Activated naive CD4-positive, alpha-beta T cell treated with Interleukin-2 at 50 U/mL for 16 hours (primary cell): ENCODE measurements at places on chromosomes 11 and 22.

GRCh38 chr11:76735841-76736240 is 47.3 kb upstream of the TSKU start:
- DNase-seq: no peak

GRCh38 chr11:77384571-77384970 is 83.1 kb upstream of the GDPD4 start:
- no peak for DNase-seq

GRCh38 chr11:8586805-8587204 is 7.2 kb downstream of the STK33 start:
- DNase-seq: no peak

DNA sequence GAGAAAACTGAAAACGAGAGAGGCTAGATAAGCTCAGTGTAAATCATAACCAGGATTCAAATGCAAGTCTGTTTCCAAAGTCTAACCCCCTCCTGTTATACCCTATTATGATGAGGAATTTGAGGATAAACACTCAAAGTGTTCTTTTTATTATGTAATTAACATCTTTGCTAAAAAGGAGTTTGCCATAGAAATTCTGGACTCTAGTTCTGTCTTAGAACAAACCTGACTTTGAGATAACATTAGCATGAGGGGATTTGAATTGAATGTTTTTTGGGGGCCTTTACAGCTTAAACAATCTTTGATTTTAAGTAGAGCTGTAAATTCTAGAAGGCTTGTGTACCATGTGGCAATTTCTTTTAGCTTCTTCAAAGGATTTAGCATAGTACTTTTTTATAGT is 9.5 kb downstream of the C11orf54 start:
- DNase-seq: no peak

GRCh38 chr11:117876341-117877119 is at the start of gene FXYD6:
Gene FXYD6 (minus strand): TSS chr11:117876658. CDS start chr11:117842776, 33,882 bp downstream.
- DNase-seq: no peak

DNA sequence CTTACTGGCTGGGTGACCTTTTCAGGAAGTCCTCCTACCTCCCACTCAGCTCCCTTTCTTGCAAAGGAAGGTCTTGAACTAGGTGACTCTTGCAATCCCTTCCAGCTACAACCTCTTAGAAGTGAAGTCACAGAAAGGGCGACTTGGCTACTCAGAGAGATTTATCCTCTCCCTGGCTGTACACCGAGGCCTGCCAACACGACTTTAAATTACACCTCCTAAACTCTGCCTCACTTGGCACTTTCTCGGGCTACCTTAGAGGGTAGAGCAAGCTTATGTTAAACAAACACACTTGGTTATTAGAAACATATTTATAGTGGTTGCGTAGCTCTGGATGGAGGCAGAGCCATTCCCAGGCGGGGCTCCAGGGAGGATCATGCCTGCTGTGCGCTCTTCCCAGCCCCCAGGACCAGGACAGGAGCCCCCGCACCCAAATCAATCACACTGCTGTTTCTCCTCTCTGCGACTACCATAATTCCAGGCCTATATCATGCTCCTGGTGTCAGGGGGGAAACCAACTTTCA is 358.4 kb downstream of the BUD13 start:
- no peak for DNase-seq

GRCh38 chr11:94922321-94923003 is 50.9 kb downstream of the CWC15 start:
- no peak for DNase-seq

DNA sequence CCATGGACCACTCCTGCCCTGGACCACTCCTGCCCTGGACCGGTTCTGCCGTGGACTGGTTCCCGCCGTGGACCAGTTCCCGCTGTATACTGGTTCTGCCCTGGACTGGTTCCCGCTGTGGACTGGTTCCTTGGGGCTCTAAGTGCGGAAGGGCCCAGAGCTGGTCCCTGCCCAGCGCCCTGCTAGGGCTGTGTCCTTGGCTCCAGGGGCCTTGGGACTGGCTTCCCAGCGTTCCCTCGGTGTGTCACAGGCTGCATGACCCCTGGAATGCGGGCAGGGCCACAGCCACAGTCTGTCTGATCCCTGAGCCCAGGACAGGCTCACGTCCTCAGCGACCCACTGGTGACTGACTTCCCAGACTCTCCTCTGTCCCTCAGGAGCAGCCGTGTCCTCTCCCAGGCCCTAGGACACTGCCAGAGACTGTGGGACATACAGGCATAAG is 412.2 kb downstream of the TBC1D22A start:
- DNase-seq: no peak

DNA sequence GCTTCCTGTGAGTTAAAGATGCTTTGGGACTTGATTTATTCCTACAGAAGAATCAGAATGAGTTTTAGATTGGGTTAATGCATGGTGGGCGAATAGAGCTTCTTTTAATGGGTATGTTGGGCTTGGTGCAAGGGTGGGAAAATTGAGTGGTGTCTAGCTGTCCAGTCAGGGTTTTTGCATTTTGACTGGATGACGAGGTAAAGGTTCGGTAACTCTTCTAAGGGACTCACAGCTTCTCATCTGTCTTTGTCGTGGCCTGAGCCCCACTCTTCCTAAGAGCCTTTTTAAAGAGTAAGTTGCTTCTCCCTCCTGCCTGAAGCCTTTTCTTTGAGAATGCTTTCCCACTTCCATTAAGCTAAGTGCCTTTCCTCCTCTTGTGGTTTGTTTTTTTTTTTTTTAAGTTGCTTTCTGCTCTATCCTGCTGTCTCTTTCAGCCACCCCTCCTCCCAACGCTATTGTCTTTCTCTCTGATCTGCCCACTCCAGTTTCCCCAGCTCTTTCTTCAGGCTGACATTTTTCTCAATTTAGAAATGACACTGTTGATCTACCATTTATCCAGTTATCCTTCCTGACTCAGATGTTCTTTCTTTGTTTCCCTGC is 1.1 kb downstream of the DPF2 start:
- DNase-seq: no peak

- no peak for DNase-seq
Measured at GRCh38 chr22:47251911-47252310, 489.5 kb downstream of the TBC1D22A start.

GRCh38 chr11:45751430-45751829 is 53.5 kb upstream of the SLC35C1 start:
- DNase-seq: no peak

- DNase-seq: no peak
Measured at GRCh38 chr11:18193010-18193409, 20.4 kb downstream of the MRGPRX4 start.

DNA sequence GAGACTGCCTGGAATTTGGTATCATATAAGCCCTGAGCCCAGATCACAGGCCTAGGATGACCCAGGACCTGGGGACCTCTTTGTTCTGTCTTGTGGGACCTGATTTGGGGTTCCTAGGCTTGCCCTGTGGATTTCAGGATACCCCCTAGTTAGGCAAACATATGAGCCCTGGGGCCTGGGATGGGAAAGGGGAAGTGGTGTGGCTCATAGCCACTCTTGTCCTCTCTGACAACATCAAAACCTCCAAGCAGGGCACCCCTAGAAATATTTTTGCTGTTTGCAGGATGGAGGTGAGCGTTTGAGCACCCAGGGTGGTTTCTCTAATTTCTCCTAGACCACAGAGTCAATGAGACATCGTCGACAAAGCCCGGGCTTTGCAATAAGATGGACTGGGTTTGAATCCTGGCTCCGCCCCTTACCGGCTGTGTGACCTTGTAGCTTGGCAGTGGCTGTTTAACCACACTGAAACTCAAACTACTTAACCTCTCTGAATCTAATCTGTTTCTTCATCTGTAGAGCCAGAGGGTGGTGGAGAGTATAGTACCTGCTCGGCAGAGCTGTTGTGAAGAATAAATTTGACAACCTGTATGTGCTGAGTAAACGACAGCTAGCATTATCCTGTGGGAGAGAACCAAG is 5.3 kb upstream of the LRRC10B start:
- no peak for DNase-seq

DNA sequence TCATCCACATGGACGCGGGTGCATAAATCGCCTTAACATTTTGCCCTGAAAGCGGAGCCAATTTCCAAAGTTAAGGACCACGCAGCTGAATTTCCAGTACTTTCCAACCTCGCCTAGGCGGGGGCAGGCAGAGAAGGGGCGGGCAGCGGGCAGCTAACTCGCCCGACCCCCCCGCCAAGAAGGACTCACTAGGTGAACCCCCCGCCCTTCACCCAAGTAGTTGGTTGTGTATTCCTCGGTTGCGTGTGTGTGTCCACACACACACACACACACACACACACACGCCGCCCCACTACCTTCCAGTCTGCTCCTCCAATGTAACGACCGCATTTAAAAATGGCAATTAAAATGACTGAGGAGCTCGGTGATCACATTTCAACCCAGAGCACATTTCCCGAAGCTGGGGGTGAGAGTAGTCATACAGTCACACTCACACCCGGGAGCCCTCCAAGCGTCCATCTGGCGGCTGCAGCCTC is 1.4 kb downstream of the TENM4 start:
- DNase-seq: no peak

- DNase-seq: peak; percentile 1
Measured at GRCh38 chr11:2293984-2294925, 7.5 kb downstream of the C11orf21 start.

- no peak for DNase-seq
Measured at GRCh38 chr11:107816028-107816427, 42.6 kb downstream of the SLC35F2 start.

GRCh38 chr11:74001822-74002286 is 7.0 kb downstream of the UCP3 start:
- no peak for DNase-seq

DNA sequence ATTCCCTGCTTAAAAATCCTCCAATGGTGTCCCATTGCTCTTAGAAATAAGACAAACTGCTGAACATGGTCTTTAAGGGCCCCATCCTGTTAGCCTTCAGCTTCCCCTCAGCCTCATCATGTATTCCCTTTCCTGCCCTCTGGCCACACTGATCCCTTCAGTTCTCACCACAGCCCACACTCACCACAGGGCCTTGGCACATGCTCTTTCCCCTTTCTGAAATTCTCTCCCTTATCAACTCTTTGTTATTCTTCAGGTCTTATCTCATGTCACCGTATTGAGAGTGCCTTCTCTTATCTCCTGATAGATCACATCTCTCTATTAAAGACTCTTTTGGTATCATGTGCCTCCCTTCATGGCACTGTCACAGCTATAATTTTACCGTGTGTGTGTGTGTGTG is 167.8 kb upstream of the MPPED2 start:
- no peak for DNase-seq

DNA sequence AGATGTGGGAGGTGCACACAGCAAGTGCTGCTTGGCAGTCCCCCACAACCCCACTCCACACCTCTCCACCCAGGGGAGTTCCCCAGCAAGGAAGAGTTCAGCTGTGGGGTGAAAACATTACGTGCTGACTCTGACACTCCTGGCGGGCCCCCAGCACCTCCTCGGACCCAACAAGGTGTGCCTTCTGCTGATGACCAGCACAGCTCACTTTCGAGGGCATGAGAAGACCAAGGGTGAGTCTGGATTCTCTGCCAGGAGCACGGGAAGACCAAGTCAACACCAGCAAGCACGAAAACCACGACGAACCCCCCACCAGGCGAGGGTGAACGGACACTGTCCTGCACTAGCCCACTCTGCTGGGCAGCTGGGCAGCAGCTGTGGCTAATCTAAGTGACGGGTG is 1.4 kb downstream of the ALG12 start:
- no peak for DNase-seq

- DNase-seq: no peak
Measured at GRCh38 chr11:94153320-94153719, 24.7 kb downstream of the PANX1 start.

DNA sequence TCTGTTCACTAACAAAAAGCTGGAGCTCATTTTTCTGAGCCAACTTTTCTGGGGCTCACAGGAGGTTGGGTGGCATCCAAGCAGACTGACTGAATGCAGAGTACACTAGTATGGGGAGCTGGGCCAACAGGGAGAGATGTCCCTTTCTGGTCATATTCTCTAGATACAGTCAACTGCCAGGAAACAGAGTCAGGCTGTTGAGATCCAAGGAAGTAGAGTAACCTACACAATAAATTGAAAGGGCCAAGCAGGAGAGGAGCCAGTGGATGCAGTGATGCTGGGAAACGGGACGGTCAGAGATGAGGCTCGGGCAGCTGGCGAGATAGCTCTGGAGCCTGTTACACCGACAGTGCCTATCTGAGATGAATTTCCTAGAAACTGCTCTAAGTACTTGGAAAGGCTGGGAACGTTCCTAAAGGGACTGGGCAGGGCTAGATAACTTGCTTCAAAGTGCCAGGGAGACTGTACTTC is 71.1 kb downstream of the LARGE2 start:
- DNase-seq: no peak

DNA sequence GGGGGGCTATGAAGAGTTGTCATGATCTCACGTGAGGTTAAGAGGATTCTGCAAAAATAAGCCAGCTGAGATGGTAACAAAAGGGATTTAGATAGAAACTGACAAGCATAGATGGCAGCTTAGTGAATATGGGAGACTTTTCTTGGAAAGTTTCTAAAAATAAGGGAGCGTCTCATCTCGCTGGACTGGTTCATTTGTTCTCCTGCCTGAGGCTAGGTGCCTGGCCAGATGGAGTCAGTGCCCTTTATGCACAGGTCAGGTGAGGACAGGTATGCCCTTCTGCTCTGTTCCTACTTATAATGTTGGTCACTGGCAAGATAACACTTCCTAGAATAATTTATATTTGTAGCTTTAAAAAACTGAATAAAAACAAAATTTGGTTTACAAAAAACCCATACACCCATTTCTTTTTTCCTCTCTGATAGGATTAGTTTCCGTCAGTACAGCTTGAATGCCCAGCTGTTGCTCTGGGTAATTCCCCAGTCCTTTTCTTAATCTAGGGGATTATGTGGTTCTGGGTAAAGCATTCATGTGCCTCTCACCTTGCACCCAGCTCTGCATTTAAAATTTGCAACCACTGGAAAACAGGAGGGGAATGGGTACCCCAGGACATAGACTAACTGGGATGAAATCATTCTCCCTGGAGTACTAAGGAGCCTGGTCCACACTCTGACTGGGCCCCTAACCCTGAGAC is 90.0 kb downstream of the AMOTL1 start:
- DNase-seq: no peak

GRCh38 chr22:20172141-20172613 is 21.3 kb upstream of the CCDC188 start:
- DNase-seq: no peak

DNA sequence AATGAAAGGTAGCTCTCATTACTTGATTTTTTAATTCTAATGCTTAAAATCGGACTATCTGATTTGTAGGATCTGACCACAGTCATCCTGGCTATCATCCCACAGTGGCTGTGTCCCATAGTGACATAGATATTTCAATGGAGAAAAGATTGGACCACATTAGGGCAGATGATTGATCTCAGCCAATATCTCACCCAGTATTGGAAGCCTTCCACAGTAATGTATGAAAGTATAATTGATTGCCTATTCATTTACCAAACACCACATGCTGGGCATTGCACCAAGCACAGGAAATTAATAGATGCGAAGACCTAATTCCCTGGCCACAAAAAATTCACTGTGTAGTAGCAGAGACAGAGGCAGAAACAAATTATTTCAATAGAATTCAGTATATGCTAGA is 37.6 kb downstream of the FZD4 start:
- no peak for DNase-seq

GRCh38 chr22:19220867-19221266 is 42.3 kb upstream of the SLC25A1 start:
- DNase-seq: no peak
